ENCODE measurements at places on chromosomes 3 and 15.

DNA sequence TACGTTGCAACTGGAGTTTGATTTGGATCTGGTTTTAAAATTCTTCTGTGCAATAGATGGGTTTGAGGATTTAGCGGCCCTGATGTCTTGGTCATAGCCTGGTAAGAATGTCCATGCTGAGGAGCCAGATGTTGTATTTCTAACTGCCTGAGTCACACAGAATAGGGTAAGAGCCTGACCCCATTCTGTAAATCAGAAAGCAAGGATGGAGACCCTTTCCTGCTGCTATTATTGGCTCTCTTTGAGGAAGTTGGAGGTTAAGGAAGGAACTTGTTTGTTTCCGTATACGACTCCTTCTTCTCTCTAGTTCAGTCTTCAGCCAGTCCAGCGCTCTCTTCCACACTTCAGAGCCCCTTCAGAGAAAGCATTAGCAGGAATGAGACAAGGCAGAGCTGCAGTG, 65.1 kb downstream of the HCN4 start:
- no peak for DNase-seq

GRCh38 chr15:69272139-69272538, 26.6 kb upstream of the PAQR5 start:
- no peak for DNase-seq

DNA sequence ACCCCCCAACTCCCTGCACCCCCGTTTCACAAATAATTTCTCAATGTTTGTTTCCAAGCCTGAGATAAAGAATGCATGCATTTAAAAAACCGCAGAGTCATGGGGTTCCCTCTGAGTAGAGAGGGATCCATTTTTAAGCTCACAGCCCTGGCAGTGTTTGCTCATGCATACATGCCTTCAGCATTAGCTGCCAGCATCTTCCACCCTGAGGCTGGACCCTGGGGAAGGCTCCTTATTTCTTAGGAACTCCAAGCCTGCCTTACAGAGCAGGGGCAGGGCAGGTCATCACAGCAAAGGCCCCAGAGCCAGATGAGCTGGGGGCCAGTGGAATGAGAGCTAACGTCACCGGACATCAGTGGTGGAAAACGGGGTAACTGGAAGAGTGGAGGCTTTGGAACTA, 31.3 kb downstream of the TLE3 start:
- no peak for DNase-seq

DNA sequence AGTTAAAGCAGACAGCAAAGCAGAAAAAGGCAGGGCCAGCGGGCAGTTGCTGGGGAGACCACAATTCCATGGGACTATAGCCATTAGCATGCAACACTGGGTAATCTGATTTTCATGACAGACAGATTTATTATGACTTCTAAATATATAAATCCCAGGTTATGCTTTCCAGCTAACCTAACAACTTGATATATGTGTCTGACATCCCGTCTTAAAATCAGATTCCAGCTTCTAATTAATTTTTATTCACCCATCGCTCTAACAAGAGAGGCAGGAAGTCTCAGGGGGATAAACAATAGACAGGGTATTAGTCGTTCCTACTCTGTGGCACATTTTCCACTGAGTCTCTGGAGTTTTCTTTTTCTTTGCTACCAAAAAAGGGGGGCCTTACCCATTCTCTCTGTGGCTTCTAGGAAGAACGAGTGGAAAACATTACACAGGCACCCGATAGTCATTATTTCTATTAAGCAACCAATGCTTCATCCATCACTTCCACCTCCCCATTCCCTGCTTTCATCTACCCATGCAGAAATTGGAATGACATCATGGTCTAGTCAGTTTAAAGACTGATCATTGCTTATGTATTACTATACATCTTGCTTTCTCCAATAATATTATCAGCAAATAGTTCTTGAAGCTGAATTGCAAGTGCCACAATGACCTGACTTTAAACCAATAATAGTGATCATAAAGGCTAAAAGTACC, 173.1 kb downstream of the FHIT start:
- DNase-seq = no peak

DNA sequence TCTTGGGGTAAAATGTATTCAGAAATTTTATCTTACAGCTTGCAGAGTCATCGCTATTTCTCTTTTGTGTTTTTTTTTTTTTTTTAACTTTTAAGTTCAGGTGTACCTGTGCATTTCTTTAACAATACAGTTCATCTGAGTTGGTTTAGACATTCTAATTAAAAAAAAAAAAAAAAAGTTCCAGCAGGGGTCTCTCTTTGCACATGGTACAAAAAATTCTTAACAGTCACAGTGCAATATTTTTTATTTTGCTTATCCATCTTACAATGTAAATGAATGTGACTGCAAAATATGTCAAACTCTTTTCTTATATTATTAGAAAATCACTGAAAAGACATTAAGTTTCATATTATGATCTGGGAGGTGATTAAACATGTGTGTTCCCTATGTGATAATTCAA, 47.5 kb upstream of the SLC9A9 start:
- no peak for DNase-seq
